Kidney epithelial cell (primary cell): ENCODE measurements at places on chromosomes 6 and 20.

DNA sequence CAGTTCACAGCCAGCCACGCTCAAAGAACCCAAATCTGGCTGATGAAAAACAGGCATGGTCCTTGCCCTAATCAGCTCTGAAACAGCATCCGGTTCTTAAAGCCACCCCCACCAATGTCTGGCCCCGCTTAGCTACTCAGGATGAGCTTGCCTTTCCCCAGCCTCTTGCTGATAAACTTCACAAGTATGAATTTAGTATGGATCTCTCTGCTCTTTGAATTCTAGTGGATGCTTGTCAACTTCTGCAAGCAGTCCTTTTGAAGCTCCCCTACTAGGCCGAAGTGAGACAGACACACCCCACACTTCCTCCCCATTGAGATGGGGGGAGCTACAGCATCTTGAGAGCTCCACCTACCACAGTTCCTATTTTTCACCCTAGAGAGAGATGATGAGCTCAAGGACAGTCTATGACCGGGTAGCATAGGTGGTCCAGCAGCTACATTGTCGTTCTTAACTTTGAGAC is 36.7 kb downstream of the EBF4 start:
- DNase-seq, result no peak

DNA sequence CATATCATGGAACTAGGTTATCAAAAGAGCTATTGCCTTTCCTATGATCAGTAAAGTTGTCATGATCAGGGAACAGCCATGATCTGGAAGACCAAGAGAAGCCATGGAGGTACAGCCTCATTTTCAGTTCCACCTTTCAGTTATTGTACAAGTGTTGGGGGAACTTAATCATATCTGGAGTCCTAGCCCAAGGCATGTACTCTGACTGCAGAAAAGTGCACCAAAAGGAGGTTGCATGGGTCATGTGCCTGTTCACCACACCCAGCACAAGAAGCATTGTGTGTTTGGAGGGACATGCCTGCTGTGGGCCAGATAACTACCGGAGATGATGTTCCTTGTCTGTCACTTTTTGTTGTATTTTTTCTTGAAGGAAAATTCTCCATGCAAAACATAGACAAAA is 185.8 kb upstream of the MAN1A1 start:
- no peak for DNase-seq

GRCh38 chr6:82419132-82419581 is 55.5 kb downstream of the TPBG start:
- no peak for DNase-seq

DNA sequence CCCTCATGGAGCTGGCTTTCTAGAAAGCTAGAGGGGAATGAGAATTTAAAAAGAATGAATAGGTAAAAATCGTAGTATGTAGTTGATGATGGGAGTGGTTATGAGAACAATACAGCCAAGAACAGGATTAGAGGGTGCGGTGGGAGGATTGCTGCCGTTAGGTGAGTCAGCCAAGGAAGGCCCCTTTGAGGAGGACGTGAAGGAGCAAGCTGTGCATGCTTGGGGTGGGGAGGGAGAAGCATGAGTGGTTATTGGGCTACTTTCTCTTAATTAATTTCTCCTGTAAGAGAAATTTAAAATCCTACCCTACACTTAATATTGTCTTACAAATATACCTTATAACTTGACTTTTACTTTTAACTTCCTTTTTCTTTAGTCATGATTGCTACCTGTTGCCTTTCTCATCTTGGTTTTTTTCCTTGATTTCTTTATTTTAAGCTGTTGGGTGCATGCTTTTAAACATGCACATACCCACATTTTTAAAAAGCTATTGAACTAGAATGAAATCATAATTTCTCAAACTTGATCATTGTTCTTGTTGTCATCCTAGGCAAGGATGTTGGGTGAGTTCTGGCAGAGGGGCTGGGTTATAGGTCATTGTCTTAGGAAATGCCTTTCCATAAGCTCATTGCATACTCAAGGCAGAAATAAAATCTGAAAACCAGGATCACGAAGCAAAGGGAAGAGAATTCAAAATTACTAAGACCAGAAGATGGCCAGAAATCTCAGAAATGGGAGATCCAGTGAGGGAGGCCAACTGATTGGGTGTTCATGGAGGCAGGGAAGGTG is 114.5 kb downstream of the TCP11 start:
- DNase-seq, result no peak

DNA sequence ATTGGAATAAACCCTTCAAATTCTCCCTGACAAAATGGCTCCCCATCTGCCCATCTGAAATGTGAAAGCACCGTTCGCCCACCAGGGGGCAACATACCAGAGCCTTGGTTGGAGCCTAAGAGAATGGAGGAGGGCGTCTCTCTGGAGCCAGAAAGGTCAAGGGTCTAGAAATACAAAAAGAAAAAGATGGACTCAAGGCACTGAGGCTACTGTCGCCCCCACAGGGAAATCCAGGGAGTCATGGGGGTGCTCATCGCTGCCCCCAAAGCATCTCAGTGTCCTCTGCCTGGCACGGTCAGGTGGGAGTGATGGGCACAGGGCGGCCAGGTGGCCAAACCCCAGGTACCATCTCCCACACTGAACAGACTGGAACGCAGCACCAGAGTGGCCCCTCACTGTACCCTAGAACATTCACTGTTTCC is 136.3 kb downstream of the ZMYND8 start:
- no peak for DNase-seq

DNA sequence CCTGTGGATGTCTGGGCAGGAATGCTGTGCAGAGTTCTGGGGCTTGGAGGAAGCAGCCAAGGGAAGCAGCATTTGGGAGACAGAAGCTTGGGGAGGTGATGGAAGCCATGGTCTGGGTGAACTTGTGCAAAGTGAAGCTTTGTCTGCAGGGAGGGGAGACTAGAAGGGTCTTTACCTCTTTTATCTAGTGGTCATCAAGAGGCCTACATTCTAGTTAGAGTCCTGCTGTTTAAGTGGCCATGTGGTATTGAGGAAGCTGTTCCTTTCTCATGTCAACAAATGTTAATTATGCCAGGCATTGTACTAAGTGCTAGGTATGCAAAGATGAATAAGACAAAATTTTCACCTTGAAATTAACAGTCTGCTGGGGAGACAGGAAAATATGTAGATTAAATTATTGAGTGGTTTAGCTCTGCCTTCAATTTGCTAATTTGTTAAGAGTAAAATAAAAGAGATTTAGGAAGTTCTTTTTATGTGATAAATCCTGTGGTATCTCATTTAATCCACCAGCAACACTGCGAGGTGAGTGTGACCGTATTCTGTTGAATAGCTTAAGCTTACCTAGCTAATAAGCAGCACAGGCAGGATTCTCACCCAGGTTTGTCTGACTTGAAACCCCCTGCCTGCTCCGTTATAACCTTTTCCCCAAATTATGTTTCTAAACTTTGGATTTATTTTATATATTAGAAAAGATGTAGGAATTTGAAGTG is 43.1 kb downstream of the ARID1B start:
- no peak for DNase-seq

DNA sequence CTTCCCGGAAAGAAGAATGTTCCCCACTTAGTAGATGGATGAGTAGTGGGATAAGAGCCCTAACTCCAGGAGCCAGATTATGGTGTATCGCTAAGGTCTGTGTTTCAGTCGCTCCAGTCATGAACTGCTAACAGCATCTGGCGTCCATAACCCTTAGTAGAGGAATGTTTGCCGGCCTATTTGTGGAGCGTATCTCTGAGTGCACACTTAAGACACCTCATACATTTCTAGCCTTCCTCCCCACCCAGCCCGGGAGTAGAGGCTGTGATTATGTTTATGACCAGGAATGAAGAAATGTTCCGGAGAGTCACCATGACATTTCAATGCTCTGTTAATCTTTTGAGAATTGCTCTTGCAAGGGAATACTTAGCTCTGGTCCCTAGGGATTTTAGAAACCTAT is 251.1 kb upstream of the SOX4 start:
- DNase-seq, result no peak

DNA sequence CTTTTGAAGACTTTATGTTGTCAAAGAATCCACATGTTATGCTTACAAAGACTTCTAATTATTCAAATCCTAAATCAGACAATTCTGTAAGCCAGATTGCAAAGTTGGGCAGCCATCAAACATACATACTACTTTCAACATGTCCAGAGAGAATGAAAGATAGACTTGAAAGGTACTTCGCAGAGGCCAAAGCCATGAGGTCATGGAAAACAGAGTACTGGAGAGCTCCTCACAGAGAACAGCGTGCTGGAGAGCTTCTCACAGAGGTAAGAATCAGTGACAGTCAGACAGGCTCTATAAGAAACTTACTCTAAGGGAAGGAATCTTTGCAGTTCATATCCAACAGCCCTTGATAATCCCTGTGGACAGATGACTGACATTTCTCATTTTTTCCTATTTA is 400.2 kb downstream of the GJA1 start:
- no peak for DNase-seq

GRCh38 chr6:74971633-74972032 is 234.2 kb downstream of the COL12A1 start:
- no peak for DNase-seq

- no peak for DNase-seq
These were observed 24.0 kb upstream of the FAM135A start for GRCh38 chr6:70389261-70389660.

- no peak for DNase-seq
These were observed 54.5 kb upstream of the TULP4 start for GRCh38 chr6:158257781-158258180.

DNA sequence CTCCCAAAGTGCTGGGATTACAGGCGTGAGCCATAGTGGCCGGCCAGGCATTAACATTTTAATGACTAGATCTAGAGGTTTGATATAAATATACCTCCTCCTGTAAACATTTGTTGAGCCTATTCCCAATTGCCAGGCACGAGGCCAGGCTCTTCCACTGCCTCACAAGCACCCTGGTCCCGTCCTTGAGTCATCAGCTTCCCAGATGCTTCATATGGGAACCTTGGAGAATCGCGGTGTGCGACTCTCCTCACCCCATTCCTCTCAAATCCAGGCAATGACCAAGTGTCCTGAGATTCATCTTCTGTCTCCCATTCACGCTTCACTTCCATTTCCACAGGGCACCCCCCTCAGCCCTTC is 35.9 kb upstream of the PIM1 start:
- DNase-seq, result no peak

- no peak for DNase-seq
These were observed 1.5 kb downstream of the NRM start for GRCh38 chr6:30689022-30689865.

DNA sequence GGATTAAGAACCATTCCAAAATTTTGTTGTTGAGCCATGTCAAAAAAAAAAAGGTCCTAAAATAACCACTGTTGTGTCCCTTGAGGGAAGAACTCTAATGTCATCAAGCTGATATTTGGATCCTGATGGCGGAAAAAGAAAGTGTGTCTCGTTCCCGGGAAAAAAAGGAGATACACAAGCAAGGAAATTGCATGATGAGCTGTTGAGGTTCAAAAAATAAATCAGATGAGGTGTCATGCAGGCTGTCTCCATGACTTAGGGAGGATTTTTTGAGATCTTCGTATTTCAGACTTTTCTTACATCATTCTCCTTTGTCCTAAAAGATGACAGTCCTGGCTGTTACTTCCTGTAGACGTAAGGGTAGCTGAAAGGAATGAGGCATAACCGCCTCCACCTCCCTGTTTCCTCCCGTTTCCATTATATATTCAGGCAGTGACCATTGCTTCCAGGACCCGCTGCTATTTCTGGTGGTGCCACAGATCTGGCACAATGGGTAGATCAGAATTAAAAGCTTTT is 117.3 kb upstream of the TNFAIP3 start:
- no peak for DNase-seq

GRCh38 chr6:132388291-132388690 is 13.0 kb downstream of the MOXD1 start:
- no peak for DNase-seq

DNA sequence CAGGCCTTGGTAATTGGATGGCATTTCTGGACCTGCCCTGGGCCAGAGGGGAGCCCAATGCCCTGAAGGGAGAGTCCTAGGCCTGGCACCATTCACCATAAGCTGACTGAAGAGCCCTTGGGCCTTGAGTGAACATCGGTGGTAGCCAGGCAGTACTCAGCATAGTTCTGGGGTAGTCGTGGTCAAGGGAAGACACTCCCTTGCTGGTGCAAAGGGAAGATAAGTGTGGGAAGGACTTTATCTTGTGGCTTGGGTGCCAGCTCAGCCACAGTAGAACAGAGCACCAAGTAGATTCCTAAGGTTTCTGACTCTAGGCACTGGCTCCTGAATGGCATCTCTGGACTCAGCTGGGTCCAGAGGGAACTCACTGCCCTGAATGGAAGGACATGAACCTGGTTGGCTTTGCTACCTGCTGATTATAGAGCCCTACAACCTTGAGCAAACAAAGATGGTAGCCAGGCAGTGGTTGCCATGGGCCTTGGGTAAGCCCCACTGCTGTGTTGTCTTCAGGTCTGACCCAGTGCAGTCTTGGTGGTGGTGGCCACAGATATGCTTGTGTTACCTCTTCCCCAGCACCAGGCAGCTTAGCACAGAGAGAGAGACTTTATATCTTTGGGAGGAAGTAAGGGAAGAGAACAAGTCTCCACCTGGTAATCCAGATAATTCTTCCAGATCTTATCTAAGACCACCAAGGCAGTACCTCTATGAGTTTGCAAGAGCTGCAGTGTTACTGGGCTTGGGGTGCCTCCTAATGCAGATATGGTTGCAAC is 83.5 kb downstream of the PRDM13 start:
- DNase-seq, result no peak

DNA sequence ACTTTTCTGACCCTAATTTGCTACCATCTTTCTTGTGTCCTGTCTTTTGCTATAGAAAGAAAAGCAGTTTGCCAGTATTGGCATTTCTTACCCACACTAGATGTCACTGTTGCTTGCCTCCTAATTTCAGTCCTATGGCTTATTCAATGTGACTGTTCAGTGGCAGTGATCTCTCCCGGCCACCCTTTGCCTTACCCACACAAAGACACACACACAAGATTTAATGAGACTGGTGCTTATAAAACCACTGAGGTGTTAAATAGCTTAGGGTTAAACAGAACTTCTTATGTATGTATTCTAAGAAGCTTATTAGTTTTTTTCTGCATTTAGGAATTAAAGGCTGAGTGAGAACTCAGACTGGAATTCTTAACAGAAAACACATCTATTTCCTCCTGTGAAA is 233.6 kb upstream of the ASCC3 start:
- peak; percentile 9 for DNase-seq

GRCh38 chr6:132733283-132733682 is 19.4 kb upstream of the VNN1 start:
- no peak for DNase-seq

- no peak for DNase-seq
These were observed 6.4 kb downstream of the ATXN1 start for GRCh38 chr6:16754876-16755275.

GRCh38 chr6:14452567-14453527 is 335.3 kb downstream of the CD83 start:
- no peak for DNase-seq

GRCh38 chr6:44071670-44072451 is 55.4 kb downstream of the MRPL14 start:
- DNase-seq, result peak; percentile 87

- peak; percentile 21 for DNase-seq
These were observed 1.9 kb upstream of the POU3F2 start for GRCh38 chr6:98832284-98833056.
